Naive thymus-derived CD4-positive, alpha-beta T cell (primary cell): ENCODE measurements at places on chromosomes 11 and 22. TPM values are rescaled to one million over a fixed set of nuclear protein-coding genes. Genes with fewer than 3 reads are reported as not detected.
A peak's percentile ranks its signal among the peaks of the same experiment; 100 is the strongest.

DNA sequence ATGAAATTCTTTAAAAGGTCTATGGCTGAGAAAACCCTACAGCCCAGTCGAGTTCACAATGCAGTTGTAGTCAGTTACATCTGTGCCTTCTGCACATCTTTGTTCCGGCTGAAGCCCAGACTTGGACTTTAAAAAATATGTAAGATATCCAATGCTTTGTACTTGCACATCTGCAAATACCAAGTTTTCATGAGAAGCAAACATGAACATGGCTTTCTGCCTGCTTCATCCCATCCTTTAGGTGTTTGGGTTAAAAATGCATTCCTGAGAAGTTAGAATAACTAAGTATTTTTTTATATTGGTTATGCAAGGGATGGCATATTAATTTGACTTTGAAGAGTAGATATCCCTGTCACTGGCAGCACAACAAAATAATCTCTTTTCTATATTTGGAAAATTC lies 528.4 kb downstream of the METTL15 start:
- H3K4me1 ChIP-seq = no peaks in the 10 kb centered on the region
- no peaks in the 10 kb centered on the region for H3K27me3 ChIP-seq
- no peak for DNase-seq
- no peak overlapping the region for H3K4me3 ChIP-seq

- no peaks in the 10 kb centered on the region for H3K27me3 ChIP-seq
- no peak overlapping the region for H3K4me3 ChIP-seq
- H3K27ac ChIP-seq = no peak overlapping the region
- no peaks in the 10 kb centered on the region for H3K36me3 ChIP-seq
These were observed 23.7 kb upstream of the PDE3B start for GRCh38 chr11:14619603-14620531.

- DNase-seq = no peak
- H3K27me3 ChIP-seq = no peaks in the 10 kb centered on the region
- no peaks in the 10 kb centered on the region for H3K4me1 ChIP-seq
- H3K27ac ChIP-seq = no peak overlapping the region
- H3K36me3 ChIP-seq = no peaks in the 10 kb centered on the region
These were observed 33.6 kb upstream of the FIBIN start for GRCh38 chr11:26960281-26960680.

DNA sequence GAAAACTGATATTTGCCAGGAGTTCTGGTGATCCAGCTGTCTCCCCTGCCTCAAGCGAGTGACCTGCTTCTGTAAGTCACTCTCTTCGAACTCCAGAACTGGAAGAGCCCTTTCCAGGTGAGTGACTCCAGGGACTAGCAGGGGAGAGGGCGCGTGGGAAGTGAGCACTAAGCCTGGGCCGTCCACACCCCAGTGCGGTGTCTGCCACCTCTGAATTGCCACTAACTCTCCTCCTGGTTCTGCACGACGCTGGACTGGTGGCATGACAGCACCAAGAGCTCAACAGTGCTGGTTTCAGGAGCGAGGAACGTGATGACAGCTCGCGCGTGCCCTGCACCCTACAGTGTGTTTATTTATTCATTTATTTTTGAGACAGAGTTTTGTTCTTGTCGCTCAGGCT lies 22.9 kb downstream of the KIAA0930 start:
- no peak for DNase-seq
- H3K4me3 ChIP-seq = no peak overlapping the region
- no peaks in the 10 kb centered on the region for H3K36me3 ChIP-seq
- no peaks in the 10 kb centered on the region for H3K27me3 ChIP-seq

GRCh38 chr22:19802894-19803735 lies 42.5 kb downstream of the TBX1 start:
- no peaks in the 10 kb centered on the region for H3K27me3 ChIP-seq
- no peaks in the 10 kb centered on the region for H3K4me1 ChIP-seq
- no peaks in the 10 kb centered on the region for H3K36me3 ChIP-seq
- H3K27ac ChIP-seq = no peak overlapping the region

- H3K36me3 ChIP-seq = no peaks in the 10 kb centered on the region
- no peaks in the 10 kb centered on the region for H3K4me1 ChIP-seq
- no peaks in the 10 kb centered on the region for H3K27me3 ChIP-seq
- no peak overlapping the region for H3K27ac ChIP-seq
- peak; percentile 45 for DNase-seq
These were observed 36.0 kb upstream of the CSNK1E start for GRCh38 chr22:38353142-38353629.

- H3K4me1 ChIP-seq = no peaks in the 10 kb centered on the region
- H3K27me3 ChIP-seq = no peaks in the 10 kb centered on the region
- no peak overlapping the region for H3K4me3 ChIP-seq
- no peaks in the 10 kb centered on the region for H3K36me3 ChIP-seq
- H3K27ac ChIP-seq = no peak overlapping the region
These were observed 55.1 kb upstream of the SYT9 start for GRCh38 chr11:7196396-7197146.

- no peaks in the 10 kb centered on the region for H3K36me3 ChIP-seq
- DNase-seq = no peak
- no peak overlapping the region for H3K4me3 ChIP-seq
- no peak overlapping the region for H3K27ac ChIP-seq
- no peaks in the 10 kb centered on the region for H3K4me1 ChIP-seq
- no peaks in the 10 kb centered on the region for H3K27me3 ChIP-seq
These were observed 86.1 kb upstream of the RASSF10 start for GRCh38 chr11:12922980-12923507.

DNA sequence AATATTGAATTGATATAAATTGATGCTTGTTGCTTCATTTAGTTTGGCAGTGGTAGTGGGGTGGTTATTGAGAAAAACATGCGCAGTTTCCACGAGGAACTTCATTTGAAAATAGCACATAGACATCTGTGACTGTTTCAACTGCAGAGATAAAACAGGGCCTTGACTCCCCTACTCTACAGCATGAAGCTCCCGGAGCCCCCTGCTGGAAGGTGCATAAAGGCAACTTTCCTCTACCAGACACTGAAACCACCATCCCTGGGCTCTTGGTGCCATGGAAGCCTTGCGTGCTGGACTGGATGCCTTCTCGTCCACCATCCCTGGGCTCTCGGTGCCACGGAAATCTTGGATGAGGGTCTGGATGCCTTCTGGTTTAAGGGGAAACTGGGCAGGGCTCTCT lies 195.9 kb downstream of the CSNK2A3 start:
- H3K27ac ChIP-seq = peak overlapping the region; percentile 72
- H3K27me3 ChIP-seq = no peaks in the 10 kb centered on the region
- H3K4me3 ChIP-seq = no peak overlapping the region
- DNase-seq = peak; percentile 74
- H3K4me1 ChIP-seq = peaks cover 11% of the 10 kb centered on the region

The OR5P2 gene
- total RNA-seq = not detected

The PGAP2 gene
- 26.5 and 27.6 TPM in 2 replicates for total RNA-seq

The FOXR1 gene
- not detected for total RNA-seq

The TIMM10 gene
- total RNA-seq = 52.8 and 53.7 TPM in 2 replicates
